Activated naive CD4-positive, alpha-beta T cell (primary cell): ENCODE measurements at places on chromosomes 11 and 22.

DNA sequence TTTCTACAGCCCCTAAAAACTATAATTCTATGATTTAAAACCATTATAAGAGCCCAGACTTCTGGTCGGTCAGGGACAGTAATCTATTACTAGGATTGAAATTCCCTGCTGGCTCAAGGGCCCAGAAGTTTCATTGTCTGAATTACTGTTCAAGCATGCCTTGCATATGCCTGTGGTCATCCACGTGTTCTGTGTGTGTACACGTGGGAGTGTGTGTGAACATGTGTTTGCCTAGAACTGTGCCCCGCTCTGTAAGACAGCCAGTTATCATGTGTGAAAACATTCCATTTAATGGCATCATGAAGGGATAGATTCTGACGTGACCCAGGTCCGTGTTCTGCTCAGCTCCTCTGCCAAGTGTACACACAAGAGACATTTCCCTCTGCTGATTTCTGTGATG lies 189.3 kb upstream of the NECTIN1 start:
- DNase-seq: no peak

DNA sequence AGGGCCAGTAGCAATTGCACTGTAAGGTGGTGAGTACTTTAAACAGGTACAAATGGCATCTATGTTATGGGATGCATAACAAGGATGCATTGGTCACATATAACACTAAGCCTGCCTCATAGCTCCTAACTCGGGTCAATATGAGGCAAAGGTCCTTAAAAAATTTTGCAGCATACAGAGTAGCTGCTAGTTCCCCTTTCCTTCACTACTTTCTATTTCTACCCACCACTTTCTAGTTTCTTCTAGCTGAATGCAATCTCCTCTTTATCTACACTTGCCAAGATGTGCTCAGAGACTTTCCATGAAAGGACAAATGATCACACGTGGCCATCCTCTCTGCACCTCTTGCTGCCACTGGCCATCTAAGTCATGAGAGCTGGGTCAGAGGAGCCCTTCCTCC lies 9.8 kb downstream of the OR51F2 start:
- no peak for DNase-seq

- DNase-seq: no peak
These were observed 27.2 kb downstream of the ARHGEF12 start for GRCh38 chr11:120363436-120363835.

DNA sequence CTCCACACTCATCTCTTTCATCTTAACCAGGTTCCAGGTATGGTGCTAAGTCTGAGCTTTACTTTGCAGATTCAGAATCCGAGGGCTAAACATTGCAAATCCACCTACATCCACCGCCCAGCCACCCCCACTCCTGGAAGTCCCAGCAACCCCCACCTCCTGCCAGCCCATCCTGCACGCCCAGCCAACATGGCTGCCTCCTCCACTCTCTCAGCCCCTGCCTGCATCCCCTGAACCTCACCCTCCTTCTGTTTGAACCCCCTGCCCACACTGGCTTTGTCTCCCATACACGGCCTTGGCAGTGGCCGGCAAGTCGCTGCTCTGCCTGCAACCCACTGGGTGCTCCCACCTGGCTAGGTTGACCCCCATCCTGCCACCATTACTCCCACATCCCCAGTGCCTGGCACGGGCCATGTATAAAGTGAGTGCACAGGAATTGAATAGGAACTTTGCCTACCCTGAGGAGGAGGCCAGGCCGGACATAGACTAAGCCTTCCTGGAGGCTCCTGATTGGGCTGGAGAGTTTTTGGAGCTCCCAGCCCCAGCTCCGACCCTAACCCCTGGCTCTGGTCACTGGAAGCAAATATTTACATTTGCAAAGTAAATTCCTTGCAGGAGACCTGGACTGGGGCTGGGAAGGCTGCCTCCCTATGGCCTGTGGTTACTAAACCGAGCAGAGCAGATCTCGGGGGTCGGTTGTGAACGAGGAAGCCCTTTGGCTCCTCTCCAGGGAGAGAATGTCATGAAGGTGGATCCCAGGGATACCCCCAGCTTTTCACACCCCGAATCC lies 14.4 kb downstream of the EMID1 start:
- DNase-seq: no peak

DNA sequence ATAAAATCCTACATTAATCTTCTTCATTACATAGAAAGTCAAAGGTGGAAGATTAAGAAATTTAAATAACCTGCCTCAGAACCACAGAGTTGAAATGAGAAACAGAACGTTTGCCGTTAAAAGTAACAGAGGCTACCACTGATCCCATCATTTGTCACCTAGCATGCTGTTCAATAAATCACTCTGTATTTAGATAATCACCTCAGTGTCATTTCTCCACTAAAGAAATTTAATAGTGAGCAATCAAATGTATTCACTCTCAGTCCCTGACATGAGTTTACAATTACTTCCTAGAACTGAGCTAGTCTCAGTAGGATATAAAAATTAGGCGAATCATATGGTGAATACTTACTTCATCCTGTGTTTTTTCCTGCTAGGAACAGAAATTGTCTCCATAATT lies 169.6 kb downstream of the MSANTD4 start:
- DNase-seq: no peak

DNA sequence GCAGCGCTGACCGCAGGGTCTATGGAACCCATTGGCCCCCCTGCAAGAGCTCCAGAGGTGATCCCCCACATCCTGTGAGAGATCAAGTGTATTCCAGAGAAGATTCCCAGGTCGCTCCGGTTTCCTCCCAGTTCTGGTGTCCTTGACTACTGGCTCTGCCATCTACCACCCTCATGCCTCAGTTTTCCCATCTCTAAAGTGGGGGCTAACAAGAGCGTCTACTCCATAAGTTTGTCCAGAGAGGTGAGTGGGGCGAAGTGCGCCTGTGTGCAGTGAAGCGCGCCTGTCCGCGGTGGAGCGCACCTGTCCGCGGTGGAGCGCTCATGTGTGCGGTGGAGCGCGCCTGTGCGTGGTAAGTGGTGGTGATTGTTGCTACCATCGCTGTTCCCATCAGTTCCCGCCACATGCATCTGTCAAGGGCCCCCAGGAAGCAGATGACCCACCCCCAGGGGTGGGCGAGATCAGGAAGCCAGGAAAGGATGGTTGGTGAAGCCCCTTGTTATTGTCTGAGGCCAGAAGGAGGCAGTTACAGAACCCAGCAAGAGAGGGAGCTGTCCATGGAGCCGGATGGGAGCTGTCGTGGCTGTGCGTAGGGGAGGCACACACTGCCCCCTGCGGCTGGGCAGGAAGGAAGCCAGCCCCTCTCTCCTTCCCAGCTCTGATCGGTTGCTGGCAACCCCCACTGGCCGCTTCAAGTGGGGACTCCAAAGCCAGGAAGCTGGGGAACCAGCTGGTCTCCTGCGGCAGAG lies 73.2 kb upstream of the FGF3 start:
- DNase-seq: no peak

- no peak for DNase-seq
These were observed 225.5 kb upstream of the BLID start for GRCh38 chr11:122341477-122341876.

- no peak for DNase-seq
These were observed 150.8 kb upstream of the SYT13 start for GRCh38 chr11:45436966-45437365.

GRCh38 chr22:47204002-47204979 lies 441.8 kb downstream of the TBC1D22A start:
- no peak for DNase-seq

GRCh38 chr22:23565915-23566704 lies 14.0 kb downstream of the IGLL1 start:
- DNase-seq: no peak

DNA sequence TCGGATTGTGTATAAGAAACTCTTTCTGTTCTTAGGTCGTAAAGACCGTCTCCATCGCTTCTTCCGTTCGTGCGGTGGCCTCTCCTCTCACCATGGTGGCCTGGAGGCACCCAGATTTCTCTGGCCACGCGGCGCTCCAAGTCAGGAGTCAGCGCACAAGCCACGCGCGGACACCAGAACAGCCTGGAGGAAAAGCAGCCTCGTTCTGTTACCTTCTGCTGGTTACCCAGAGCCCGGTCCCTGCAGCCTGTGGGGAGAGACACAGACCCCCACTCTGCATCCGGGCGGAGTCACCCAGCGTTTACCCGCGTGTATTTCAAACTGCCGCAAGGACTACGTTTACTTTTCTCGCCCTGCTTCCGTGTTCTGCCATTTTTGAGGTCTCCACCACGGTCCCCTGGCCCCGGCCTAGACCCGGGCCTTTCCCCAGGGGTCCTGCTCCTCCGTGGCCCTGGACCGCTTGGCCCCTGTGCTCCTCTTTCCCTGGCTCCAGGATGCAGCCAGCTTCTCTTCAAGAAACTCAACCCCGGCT lies 776.1 kb downstream of the BRD1 start:
- no peak for DNase-seq

DNA sequence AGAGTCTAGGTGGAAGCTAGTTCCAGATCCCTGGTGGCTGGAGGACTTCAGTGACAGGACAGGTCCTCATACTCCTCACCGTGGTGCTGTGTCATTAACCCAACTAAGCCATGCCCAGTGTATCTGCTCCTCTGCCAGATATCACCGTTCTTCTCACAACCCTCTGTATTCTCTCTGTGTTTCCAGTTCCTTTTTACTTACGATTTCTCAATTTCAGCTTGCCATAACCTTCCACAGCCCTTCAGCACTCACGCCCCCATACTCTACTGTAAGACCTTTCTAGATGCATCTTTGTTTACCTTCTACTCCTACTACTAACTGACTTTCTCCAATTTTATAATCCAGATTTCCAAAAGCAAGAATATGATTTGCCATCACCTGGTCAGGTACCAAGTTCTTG lies 26.1 kb upstream of the RIC3 start:
- DNase-seq: no peak

- no peak for DNase-seq
These were observed 21.8 kb upstream of the LRRC10B start for GRCh38 chr11:61486779-61487178.

- peak; percentile 19 for DNase-seq
These were observed 56.3 kb upstream of the ADSL start for GRCh38 chr22:40289991-40290459.

- DNase-seq: no peak
These were observed 196.9 kb downstream of the TBC1D22A start for GRCh38 chr22:46959369-46959768.

DNA sequence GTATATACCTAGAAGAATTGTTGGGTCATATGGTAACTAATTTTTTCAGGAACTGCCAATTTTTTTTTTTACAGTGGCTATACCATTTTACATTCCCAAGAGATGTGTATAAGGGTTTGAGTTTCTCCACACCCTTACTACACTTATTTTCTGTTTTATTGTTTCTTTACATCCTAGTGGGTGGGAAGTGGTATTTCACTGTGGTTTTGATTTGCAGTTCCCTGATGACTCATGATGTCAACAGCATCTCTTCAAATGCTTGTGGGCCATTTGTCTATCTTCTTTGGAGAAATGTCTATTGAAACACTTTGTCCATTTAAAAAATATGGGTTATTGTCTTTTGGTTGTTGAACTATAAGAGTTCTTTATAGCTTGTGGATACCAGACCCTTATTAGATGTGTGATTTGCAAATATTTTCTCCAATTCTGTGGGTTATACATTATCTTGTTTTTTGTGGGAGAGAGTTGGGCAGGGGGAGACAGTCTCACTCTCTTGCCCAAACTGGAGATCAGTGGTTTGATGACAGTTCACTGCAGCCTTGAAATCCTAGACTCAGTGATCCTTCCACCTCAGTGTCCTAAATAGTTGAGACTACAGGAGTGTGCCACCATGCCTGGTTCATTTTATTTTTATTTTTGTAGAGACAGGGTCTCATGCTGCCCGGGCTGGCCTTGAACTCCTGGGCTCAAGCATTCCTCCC lies 30.3 kb upstream of the PISD start:
- DNase-seq: no peak

DNA sequence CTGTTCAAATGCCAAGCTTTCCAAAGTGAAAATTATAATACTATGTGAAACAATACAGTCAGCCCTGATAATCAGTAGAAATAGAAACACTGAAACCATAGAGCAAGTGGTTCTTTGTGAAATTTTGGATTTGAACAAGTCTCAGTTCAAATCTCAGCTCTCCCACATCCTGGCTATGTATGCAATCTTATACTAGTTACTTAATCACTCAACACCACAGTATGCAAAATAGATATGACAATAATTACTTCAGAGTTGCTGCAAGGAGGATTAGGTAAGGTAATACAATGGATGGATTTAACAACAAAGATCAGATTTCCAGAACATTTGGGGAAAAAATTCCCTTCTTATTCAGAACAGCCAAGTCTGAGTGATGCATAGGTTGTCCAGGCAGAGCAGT lies 851.8 kb upstream of the CCDC90B start:
- DNase-seq: no peak

GRCh38 chr11:44928816-44929215 lies 21.9 kb downstream of the TP53I11 start:
- no peak for DNase-seq

- no peak for DNase-seq
These were observed 23.5 kb downstream of the FZD4 start for GRCh38 chr11:86931548-86932258.

DNA sequence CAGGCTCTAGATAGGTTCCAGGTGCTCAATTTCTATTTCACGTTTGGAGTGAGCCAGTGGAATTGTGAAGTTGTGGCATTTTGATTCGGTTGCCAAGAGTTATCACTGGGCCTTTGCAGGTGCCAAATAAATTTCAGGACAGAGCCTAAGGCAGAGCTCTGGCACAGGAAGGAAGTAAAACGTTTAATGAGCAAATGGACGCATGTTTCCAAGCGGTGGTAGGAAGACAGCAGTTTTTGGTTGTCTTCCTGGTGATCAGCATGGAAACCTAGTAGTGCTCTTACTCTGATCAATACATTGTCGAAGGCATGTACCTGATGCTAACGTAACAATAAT lies 452 bp downstream of the BIRC3 start:
- DNase-seq: no peak

DNA sequence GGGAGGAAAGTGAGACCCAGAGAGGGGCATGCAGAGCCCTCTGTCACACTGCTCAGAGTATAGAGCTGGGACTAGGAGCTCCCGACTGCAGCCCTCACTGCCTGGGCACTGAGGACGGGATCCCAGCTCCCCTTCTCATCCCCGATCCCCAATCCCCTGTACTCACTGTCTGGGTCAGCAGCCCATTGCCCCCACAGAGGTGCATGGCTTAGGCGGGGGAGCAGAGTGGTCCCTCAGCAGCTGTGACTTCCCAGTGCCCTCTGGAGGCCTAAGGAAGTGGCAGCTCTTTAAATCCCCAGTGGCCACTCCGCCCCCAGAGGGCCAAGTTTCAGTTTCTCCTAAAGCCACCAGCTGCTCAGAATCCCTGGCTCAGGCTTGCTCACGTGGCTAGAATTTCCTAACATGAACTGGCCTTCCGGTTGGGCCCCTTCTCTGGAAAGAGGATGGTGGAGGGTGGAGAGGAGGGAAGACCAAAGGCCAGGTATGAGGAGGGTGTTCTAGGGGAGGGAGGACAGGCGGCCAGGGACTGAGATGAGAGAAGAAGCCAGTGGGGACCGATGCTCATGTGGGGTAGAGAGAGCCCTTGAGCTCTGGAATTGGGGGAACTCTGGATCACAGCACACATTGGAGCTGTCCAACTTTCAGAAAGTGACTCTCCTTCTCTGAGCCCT lies at the start of gene BATF2:
Gene BATF2 (minus strand): TSS at position 262 of the 671 bp plus-strand sequence. CDS start 57 bp downstream, at position 205.
- no peak for DNase-seq

DNA sequence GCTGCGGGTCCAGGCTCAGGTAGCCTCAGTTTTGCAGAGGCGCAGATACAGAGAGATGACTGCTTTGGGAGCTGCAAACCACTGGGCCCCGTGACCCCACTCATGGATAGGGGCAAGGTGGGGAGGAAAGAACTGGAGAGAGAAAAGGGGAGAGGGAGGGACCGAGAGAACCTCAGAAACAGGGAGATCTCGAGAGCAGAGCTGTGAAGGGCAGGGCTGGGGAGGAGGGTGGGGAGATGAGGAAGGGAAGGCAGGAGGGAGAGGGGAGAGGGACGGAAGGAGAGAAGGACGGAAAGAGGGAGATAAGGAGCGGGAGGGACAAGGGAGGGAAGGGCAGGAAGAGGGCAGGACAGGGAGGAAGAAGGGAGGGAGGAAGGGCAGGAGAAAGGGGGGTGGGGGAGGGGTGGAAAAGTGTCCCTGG lies 46.3 kb downstream of the IGLL1 start:
- no peak for DNase-seq
